Cardiac muscle cell (in vitro differentiated cells and primary cell): ENCODE measurements at places on chromosomes 7 and 10.

DNA sequence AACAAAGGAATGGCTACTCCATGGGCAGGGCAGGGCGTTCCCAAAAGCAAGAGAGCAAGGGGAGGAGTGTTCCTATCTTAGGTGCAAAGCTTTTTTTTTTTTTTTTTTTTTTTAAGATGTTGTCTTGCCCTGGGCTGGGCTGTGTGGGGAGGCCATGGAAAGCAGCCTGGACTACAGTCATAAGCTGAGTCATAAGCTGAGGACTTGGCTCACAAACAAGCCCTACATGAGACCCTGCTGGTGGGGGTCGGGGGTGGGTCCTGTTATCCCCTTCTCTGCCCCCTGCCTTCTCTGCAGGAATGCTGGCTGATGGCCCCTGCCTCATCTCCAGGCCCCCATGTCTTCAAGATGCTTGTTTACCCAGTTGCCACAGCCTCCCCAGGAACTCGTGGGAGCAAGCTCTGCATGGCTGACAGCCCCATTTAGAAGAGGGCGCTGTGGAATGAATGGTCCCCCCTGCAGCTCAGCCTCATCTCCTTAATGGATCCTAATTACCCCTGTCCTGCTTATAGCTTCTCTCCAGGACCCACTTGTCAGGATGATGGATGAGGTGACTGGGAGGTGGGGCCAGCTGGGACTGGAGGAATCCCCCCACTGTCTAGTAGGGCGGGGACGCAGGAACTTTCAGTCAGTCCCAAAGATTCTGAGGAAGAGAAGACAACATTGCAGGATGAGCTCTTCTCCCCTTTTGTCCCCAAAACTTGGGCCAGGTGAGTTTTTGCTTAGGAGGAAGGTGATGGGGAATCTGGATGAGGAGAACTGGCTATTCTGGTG, 340.8 kb upstream of the PODXL start:
- peak; percentile 33 for DNase-seq

DNA sequence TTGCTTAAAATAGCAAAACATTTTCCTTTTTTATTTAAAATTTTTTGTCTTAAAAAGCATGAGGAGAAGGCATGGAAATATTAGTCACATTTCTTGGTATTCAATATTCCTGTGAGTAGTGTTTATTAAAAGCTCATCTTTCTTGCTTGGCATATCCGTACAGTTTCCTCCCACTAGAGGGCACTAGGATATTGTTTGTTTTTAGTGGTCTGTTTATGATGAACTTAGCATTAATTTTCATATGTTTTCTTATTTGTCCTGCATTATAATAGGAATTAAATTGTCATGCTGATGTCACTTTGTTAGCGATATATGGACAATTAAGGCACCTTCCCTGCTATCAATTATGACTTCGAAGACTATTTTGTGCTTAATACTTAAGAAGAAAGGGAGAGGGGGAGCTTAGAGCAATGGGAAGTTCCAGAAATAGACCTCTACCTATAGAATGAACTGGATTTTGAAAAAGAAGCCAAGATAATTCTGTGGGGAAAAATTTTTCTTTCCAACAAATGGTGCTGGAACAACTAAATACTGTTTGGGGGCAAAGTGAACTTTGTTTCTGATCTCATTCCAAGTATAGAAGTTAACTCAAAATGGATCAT, 91.0 kb upstream of the STRIP2 start:
- peak; percentile 47 for DNase-seq

DNA sequence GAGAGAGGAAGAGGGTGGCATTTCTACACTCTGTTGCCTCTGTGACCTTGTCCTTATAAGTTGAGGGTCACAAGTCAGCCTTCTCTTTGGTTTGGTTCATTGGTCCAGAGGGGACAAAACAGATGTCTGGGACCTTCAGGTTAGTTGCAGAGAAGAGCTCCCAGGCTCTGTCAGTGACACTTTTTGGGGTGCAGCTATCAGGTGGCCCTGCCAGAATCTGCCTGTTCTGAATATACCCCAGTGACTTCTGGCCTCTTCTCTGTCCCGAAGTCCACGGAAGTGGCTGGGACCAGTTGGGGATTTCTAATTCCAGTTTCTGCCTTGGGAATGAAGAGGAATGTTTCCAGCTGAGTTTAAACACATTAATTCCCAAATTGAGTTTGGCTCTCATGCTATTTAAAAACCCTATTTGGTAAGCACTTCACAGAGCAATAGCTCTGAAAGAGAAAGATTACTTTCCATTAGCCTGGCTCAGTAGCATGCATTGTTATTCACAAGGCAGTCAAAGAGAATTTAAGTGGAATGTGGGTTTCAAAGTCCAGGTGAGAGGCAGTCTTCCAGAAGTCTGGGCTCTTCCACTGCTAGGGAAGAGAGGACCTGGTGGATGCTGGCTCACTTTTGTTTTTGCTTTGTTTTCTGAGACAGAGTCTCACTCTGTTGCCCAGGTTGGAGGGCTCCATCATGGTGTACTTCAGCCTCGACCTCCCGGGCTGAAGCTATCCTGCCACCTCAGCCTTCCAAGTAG, 237.8 kb upstream of the GALNT17 start:
- no peak for DNase-seq

- DNase-seq: no peak
These were observed 75.2 kb downstream of the USP6NL start for GRCh38 chr10:11536228-11536627.

DNA sequence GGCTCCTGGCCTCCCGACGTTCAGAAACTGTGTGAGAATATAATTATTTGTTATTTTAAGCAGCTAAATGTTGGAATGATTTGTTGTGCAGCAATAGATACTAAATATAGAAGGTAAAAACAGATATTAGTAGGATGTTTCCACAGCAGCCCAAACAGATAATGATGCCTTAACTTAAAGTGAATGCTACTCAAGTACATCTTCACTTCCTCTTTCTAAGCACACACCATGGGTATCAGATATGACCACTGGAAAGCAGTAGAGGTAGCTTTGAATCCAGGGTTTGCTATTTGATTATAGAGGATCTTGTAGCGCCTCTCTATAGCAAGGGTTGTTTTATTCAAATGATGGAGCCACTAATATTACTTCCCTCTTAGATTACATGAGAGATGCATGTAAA, 38.2 kb upstream of the BET1 start:
- DNase-seq: no peak

GRCh38 chr7:44489955-44490350, 505 bp downstream of the NUDCD3 start:
- no peak for DNase-seq
